ENCODE measurements at places on chromosomes 12 and 14.

- no peak for DNase-seq
Measured at GRCh38 chr14:80388980-80389711, 177.8 kb upstream of the DIO2 start.

DNA sequence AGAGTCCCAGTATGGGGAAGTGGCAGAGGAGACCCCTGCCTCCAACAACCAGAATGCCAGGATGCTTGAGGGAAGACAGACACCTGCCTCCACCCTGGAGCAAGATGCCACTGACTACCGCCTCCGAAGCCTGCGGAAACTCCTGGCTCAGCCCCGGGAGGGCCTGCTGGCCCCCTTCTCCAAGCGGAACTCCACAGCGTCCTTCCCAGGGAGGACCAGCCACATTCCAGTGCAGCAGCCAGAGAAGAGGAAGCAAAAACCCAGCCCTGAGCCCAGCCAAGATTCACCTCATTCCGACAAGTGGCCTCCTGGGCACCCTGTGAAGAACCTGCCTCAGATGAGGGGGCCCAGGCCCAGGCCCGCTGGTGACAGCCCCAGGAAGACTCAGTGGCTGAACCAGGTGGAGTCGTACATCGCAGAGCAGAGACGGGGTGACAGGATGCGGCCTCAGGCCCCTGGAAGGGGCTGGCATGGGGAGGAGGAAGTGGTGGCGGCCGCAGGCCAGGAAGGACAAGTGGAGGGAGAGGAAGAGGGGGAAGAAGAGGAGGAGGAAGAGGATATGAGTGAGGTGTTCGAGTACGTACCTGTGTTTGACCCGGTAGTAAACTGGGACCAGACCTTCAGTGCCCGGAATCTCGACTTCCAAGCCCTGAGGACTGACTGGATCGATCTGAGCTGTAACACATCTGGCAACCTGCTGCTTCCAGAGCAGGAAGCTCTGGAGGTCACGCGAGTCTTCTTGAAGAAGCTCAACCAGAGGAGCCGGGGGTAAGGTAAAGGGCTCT is 93.7 kb downstream of the B4GALNT3 start:
- no peak for DNase-seq

DNA sequence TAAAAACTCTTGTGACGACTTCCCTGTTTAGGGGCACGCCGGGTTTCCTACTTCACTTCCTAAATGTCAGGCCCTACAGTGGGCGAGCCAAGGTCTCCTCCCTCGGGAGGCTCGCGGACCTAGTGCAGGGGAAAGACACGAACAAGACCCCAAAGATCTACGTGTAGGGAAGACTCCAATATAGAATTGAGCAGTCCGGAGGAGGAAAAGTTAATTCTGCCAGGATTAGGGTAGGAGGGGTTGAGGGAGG is 564 bp downstream of the ATXN3 start:
- DNase-seq: no peak

- no peak for DNase-seq
Measured at GRCh38 chr12:82479511-82479910, 121.2 kb downstream of the METTL25 start.

GRCh38 chr12:99810718-99811593 is 163.4 kb downstream of the GARIN6 start:
- no peak for DNase-seq

DNA sequence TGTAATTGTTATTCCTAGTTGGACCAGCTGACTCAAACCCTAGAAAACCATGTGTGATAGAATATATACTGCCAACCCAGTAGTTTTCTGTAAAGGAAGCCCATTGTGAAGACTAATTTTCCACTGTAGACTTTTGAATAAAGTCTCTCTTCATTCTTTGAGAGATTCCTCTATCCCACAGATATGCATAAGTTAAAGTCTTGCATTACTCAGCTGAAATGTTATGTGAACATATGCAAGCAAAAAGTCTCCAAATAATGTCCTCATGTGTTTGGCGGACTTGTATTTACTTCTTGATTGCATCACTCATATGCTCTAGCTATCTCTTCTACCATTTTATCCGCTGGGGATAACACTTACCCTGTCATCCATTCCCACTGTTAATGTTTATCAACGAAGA is 35.1 kb upstream of the OTOGL start:
- no peak for DNase-seq

- no peak for DNase-seq
Measured at GRCh38 chr12:58470266-58471010, 449.9 kb downstream of the LRIG3 start.

DNA sequence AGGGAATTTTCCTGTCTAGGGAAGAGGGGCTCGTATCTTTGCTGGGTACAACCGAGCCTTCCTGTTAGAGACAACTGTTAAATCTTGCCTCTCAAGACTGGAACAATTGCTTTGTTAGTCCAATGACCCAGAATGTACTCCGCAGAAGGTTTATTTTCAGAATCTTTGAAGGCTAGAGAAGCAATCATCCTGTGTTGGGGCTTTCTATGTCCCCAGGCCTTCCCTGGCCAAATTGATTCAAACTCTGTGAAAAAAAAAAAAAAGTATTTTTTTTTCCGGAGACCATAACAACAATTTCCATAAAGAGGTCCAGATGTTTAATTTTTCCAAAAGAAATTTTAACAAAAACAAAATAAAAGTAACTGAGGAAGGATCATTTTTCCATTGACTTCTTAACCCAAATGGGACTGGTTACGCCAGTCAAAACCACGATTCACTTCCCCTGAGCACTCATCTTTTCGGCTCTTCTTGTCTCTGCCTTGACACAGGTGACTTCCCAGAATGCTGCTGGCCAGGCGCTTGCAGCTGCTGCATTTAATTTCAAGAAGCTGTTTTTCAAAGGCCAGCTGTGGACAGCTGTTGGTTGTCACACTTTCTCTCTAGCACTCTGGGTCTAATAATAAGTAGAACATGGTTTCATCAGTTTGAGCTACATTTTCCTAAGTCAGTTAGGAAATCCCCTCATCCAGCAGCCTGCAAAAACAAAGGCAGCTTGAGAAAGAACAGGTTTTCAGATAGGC is 81.6 kb upstream of the MANSC4 start:
- no peak for DNase-seq

DNA sequence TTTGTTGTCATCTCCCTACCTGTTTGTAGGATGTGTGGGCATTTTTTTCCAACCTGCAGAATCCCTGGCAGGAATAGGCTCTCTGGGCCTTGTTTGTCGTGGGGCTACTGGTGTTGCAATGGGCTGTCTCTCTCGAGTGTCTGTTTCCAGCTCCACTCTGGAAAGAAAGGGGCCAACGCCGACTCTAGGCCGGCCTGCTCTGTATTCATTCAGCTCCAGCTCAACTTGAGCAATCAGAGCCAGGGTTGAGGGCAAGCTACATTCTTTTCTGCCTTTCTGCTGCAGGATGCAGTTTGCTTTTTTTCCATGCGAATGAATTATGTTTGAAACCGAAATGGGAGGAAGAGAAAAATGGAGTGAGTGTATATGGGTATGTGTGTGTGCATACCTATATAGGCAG is 2.3 kb downstream of the JDP2 start:
- DNase-seq: no peak

DNA sequence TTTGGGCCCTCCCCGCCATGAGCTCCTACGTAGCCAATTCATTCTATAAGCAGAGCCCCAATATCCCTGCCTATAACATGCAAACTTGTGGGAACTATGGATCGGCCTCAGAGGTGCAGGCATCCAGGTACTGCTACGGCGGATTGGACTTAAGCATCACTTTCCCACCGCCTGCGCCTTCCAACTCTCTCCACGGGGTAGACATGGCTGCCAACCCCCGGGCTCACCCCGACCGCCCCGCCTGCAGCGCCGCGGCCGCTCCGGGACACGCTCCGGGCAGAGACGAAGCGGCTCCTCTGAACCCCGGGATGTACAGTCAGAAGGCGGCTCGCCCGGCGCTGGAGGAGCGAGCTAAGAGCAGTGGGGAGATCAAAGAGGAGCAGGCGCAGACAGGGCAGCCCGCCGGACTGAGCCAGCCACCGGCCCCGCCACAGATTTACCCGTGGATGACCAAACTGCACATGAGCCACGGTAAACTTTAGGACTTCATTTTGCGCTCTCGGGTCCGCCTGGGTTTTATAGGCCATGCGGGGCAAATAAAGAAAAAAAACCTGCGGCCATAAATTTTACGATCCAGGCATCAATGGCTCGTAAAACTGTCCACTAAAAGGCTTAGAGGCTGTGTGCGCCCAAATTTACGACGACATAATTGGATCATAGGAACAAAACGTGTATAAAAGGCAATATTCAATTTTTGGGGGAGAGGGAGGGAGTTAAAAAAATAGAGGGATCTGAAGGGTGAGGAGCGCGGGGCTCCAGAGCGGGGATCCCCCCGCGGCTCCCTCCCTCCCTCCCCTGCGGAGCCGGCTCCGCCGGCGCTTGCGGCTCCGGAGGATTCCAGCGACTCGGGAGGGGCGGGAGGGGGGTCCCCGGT is 493 bp downstream of the HOXC5 start:
- DNase-seq: no peak

GRCh38 chr12:50828886-50829285 is 13.8 kb upstream of the TMPRSS12 start:
- DNase-seq: no peak

DNA sequence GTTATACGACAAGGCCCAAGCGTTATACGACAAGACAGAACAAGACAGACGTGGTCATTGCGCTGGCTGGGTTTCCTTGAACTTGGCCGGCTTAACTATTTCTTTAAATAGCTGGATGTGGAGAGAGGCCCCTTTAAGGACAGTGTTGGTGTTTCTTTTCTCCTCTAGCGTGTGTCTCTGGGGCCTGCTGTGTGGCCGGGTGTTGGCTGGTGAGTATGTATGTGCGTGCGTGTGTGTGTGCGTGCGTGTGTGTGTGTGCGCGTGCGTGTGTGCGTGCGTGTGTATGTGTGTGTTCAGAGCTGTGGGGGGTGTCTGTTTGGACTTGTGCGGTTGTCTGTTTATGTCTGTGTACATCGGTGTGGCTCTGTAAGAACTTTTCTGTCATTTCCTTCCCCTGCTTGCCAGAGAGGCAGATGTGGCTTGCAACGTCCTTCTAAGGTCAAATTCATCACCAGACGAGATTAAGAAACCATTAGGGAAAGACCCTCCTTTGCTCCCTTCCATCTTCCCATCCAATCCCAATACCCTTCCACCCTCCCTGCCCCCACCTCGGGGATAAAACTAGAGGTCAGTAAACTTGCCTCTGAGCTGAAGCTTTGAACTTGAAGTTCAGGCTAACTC is 78.6 kb upstream of the TBX3 start:
- DNase-seq: no peak

DNA sequence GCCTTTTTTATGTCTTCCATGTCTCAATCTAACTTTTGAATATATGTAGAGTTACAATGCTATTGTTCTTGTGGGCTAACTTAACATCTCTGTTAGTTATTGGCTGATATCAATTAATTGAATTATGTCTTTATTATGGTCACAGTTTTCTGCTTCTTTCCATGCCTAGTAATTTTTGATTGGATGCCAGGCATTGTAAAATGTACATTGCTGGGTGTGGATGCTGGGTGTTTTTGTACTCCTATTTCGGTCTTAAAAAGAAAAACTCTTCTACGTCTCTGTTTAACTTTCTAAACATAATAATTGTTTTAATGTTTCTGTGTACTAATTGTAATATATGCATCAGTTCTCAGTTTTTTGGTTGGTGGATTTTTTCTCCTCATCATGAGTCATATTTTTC is 296.1 kb upstream of the PRICKLE1 start:
- DNase-seq: no peak

DNA sequence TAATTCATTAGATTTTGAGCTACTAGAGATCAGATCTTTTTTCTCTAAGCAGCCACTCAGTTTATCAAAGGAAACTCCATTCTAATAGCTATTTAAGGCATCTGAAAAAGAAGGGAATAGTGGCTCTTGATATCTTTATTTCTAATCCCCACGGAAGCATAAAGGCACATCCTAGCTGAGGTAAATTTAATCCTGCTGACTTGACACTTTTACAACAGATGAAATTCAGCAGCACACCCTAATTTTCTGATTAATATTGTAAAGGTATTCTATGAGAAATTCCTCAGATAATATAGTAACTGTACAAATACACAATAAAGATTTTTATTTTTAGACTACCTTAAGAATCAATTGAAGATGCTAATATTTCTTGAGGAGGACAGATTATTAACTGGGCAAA is 916.4 kb downstream of the TMTC2 start:
- no peak for DNase-seq

- DNase-seq: no peak
Measured at GRCh38 chr12:114355389-114356088, 50.4 kb downstream of the TBX5 start.

- no peak for DNase-seq
Measured at GRCh38 chr12:62799766-62800406, 135.1 kb downstream of the PPM1H start.

DNA sequence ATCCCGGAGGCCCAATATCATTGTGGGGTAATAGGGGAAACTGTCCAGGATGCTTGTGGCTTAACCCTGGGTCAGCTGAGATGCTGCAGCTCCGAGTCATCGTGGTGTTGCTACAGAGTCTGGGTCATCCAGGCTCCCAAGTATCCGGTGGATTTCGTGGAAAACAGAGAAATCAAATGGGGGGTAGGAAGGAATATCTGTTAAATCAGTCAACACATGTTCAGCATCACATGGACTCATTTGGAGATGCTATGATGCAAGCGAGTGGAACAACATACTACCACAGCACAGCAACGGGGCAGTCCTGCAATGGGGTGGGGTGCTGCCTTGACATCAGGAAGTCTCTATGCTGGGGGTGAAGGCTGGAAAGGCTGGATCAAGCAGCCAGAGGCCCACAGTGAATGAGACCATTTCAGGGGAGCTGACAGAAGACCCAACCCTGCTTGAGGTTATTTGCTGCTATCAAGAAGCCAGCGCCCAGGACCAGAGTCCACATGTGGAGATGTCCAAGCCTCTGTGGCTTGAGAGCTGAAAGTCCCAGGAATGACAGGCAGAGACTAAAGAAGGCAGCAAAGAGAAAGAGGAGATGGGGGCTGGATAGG is 22.9 kb downstream of the VDR start:
- DNase-seq: no peak

DNA sequence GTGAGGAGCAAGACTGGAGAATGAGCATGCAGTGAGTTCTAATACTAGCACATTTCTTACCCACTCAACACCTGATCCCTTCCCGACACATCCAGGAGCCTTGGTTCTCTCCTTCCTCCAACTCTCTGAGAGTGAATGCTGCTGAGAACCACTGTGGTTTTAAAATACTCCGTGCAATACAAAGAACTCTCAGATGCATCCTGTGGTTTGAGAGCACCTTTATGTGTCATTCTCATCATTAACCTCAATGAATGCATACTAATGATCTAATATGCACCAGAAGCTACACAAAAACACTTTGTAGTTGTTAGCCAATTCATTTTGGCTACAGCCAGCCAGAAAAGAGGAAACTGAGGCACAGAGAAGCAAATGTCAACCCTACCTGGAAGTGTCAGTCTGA is 87.6 kb downstream of the GALNT8 start:
- no peak for DNase-seq

DNA sequence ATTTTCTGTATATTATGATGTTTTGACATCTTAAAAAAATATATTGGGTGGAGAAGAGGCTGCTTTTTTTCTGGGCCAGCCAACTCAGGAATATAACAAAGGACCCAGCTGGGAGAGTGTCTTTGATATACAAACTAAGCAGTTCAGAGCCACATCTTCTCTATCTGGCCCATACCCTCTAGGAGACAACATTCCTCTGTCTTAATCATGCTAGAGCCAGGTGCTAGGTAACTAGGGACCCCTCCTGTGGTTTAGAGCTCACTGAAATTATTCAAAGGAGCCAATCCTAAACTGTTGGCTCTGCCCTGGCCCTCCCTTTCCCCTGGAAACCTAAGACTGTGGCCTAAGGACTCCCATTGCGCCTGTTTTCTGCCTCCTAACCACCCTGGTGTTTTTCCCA is 193.1 kb upstream of the DIO2 start:
- no peak for DNase-seq
